ENCODE measurements at places on chromosomes 3 and 15.

- no peak for DNase-seq
Measured at GRCh38 chr15:46080016-46080415, 445.2 kb downstream of the SQOR start.

DNA sequence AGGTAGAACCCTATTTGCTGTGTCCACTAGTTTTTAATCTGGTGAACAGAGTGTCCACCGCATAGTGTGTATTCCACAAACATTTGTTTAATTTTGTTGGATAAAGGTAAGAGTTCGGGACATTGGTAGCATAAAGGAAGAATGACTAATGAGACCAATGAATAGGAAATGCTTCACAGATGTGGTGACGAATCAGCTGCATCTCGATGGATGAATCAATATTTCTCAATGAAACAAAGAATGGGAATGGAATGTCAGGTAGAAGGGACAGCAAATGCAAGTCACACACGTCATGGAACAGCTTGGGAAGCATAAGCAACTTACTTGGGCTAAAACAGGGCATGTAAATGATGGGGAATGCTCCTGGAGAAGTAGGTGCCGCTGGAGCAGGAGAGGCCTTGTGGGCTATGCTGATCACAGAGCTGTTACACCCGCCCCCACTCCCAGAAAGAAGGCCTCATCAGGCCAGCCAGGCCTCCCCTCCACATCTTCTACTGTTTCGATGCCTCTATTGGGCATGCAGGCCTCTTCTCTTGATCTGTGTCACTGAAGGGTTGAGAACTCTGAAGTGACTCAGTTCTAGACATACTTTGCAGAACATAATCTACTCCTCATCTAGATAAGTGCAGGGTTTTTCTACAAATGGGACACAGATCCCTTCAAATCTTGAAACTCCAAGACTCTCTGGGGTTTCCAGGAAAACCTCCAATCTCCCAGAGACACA is 120.0 kb upstream of the GADL1 start:
- peak; percentile 3 for DNase-seq

- DNase-seq: no peak
Measured at GRCh38 chr15:85402195-85402881, 21.9 kb downstream of the AKAP13 start.

DNA sequence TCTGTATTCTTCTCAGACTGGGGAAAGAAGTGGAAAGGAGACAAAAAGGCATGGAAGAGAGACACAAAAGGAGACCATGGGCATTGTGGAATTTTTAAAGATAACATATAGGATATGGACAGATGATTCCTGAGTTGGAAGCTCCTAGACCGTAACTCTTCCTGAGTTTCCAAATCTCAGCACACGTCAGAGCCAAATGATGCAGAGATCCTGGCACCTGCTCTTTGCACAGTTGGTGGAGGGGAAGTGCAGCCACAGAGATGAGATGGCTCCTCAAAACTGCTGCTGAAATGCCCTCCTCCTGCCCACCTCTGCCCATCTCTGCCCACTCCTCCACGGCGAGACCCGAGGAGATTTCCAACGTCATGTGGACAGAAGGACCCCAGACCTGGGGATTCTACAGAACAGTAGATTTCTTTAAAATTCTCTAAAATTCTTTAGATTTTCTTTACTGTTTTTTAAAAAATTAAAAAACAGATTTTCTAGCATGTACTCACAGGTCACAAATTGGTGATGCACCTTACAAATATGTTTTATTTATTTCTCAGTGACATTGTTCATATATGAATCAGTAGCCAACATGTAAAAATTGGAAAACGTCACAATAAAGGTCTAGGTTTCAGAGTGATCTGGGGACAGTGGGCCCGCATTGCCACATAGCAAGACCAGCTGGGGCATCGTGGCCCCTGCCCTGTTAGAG is 8.1 kb downstream of the CPN2 start:
- no peak for DNase-seq

- peak; percentile 1 for DNase-seq
Measured at GRCh38 chr3:56291244-56291680, 177.0 kb downstream of the ERC2 start.

DNA sequence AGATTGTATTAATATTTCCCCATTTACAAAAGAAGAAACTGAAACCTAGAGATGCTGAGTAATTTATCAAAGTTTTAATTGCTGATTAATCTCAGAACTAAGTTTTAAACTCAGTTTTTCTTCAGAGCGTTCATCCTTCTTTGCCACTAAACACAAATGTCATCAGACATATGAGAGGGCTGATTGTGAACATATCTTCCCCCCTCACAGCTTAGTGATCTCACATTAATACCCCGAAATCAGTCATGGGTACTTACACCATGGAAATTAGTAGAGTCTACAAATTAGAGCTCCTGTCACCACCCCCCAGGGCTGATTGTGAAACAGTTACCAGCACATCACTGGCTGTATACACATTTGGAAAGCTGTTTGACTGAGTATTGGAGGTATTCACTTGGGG is 189.3 kb upstream of the SGO1 start:
- DNase-seq: no peak

- DNase-seq: no peak
Measured at GRCh38 chr3:113751141-113751540, 4.3 kb downstream of the ATP6V1A start.

GRCh38 chr3:134066158-134066541 is 36.4 kb upstream of the SLCO2A1 start:
- DNase-seq: no peak

GRCh38 chr3:110327870-110328269 is 743.7 kb upstream of the NECTIN3 start:
- DNase-seq: no peak

DNA sequence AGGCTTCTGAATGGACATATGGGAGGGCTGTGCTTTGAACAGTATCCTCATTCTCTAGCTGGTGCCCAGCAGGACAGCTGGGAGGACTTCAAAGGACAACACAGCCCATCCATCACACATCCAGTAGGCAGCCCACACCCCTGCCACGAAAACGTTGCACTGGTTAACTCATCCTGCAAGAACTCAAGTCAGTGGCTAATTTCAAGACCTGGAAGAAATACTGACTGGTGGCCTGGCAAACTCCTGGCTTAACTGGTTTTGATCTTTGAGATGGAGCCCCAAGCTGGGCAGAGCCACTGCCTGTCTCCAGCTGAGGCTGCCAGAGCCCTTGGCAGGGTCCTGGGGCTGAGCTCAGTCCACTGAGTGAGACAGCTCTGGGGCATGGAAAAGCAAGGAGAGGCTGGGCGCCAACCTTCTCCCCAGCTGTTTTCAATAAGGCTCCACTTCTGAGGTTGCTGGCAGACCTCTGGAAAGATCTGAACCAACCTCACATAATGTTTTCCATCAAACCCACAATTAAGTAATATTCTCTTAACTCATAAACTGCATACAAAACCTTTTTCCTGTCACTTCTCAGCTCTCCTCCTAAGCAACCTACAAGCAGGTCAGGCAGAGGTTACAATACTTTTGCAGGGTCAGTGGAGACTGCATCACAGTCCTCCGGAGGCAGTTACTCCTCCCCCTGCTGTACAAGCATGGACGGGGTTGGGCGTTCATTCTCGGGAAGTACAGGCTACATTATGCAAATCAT is 110.3 kb downstream of the MYLK start:
- DNase-seq: no peak

DNA sequence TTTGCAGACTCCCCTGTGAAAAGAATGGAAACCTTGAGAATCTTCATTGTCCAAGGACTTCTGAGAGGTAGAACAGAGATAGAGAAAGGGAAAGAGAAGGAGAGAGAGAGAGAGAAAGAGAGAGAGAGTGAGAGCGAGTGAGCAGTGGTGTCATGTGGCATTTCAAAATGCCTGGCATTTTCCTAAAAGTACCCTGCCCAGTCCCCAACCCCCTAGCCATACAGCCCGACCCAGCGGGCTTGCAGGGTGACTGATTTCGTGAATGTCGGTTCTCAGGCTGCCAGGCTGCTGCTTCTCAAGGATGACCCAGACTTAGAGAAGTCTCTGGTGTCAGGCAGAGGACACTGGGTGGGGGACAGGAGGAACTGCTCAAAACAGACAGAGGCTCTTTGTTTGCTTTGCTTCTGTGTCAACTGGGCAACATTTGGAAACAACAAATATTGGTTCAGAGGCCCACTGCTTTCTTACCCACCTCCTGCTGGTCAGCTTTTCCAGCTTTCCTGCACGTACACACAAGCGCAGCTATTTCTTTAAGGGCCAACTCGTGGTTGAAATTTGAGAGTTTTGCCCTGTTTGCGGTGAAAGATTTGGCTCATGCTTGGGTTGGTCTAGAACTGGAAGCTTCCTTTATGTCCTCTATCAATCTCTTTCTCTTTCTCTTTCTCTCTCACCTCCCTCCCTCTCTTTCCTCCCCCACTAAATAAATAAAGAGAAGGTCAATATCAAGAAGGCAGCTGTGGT is 3.7 kb upstream of the TF start:
- DNase-seq: no peak
